Stimulated activated CD8-positive, alpha-beta memory T cell treated with anti-CD3 and anti-CD28 coated beads, Interleukin-4, amount 100 ng/mL, for 1 hour (primary cell): ENCODE measurements at places on chromosomes 1 and 21.

DNA sequence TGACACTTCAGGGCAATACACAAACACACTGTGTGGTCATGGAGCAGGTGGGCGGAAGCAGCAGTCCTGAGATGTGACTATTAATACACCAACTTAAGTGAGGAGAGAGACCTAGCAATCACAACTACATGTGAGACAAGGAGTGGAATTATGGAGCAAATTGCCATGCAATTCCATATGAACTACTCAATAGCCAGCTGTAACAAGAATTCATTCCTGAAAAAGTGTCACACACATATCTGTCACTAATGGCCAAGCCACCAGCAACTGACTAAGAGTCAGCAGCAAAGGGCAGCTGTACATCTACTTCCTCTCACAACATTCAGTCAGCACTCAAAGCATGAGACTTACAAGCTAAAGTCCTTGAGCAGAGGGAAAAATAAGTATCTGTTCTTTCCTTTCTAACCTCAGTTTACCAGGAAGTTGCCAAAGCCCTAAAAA, 46.2 kb downstream of the GPR3 start:
- DNase-seq, result no peak

DNA sequence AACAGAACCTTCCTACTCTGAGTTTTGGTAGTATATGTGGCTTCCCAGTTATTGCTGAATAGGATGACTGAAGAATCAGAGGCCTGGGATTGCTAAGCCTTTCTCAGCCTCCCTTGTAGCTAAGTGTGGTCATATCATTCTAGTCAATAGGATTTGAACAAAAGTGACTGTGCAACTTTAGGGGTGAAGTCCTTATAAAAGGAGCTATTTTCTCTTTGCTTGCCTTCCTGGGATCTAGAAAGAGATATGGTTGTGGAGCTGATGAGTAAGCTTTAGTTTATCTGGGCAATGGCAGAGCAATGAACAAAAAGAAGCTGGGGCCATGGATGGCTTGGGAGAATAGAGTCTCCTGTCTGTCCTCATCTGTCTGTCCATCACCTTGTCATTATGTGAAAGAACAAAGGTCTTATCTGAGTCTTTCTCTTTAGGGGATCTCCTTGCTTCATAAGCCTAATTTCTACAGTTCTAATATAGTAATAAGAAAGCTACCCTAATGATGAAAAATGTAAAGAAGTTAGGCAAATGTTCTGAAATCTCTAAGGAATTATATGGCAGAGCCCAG, 91.5 kb downstream of the TENT5C start:
- DNase-seq, result no peak

GRCh38 chr1:247316590-247317197, 15.0 kb downstream of the ZNF496 start:
- DNase-seq, result no peak

GRCh38 chr21:33968080-33968994, 52.7 kb upstream of the ATP5PO start:
- DNase-seq, result no peak

DNA sequence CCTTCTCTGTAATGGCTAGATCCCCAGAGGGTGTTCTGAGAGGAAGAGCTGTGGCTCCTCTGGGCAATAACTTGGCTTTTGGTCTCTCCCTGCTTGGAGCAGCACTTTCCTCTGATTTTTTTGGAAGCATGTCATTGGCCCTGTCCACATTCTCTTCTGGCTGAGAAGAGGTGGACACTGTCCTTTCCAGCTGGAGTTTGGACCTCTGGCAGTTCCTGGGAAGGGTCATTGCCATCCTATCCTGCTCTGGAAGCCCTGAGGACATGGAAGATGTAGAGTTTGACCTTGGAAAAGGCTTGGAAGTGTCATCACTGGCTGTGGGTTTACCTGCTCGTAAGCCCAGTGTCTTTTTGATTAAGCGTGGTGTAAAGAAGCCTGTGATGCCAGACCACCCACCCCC, 26.8 kb downstream of the TOR3A start:
- DNase-seq, result no peak

- DNase-seq, result no peak
Observed at GRCh38 chr1:19762175-19762779, 37.4 kb downstream of the TMCO4 start.

- DNase-seq, result no peak
Observed at GRCh38 chr1:3987669-3988235, 87.7 kb upstream of the C1orf174 start.

DNA sequence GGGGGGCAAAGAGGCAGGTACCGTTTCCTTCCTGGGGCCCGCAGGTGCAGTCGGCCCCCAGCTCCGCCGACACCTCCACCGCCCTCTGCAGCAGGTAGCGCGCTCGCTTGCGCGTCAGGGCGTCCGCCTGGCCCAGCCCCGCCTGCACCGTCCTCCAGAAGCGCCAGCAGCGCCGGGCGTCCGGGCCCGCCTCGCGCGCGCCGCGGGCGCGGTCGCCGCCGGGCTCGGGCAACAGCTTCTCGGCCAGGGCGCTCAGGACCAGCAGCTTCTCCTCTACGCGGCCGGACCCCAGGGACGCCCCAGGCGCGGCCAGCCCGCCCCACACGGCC, 863 bp downstream of the TARBP1 start:
- peak; percentile 55 for DNase-seq

DNA sequence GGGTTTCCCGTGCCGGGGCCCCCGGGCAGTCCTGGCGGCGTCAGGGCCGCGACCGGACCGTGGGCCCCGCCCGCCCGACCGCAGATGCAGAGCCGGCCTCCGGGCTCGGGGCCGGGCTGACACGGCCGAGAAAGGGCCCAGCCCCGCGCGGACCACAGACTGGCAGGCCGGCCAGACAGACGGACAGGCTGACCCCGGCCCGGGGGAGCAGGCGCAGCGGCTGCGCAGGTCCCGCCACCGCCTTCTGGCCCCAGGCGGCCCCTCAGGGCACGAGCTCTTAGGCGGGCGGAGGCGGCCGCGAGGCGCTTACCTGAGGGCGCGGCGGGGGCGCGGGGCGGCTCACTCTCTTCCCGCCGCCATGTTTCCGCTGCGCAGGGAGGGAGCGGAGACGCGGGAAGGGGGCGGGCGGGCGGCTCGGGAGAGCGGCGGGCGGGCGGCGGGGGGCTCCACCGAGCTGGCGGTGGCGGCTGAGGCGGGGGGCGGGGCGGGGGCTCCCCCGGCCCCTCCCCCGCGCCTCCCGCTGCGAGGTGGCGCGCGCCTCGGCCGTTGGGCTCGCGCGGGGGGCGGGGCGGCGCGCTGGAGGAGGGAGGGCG, at the start of gene SCMH1:
SCMH1 (minus strand) TSS at position 558 of the 593 bp plus-strand sequence. CDS start 56,173 bp downstream, outside the sequence.
- DNase-seq, result no peak

DNA sequence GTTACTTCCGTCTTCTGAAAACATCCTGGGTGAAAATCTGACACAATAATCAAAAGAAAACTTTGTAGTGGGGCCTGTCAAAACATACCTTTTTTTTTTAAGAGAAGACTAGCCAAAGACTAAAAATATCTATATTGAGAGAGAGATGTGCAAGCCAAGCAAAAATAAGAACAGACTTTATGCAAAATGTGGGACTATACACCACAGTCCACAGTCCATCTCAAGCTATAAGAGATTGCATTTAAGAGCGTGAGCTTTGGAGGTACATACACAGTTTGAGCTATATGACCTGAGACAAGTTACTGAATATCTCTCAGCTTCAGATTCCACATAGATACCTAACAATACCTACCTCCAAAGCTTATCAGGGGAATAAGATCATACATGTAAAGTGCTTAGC, 64.9 kb upstream of the DYNLT5 start:
- DNase-seq, result no peak

DNA sequence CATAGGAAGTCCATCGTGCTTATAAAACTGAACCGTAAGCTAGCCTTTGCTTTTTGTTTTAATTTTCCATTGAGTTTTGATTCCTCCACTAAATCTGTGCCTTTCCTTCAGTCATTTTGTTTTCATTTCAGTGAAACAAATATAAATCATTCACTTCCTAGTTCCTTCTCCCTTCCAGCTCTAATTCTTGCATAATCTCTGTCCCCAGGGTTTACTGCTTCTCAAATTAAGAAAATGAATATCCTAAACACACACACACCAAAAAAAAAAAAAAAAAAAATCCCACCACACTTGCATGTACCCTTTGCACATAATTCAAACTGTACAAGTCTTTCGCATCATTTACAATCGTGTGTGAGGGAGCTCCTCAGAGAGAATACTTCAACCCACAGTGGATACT, 6.8 kb downstream of the KCNH1 start:
- DNase-seq, result no peak

GRCh38 chr1:11802973-11803885, 2.5 kb downstream of the MTHFR start:
- peak; percentile 47 for DNase-seq

- DNase-seq, result no peak
Observed at GRCh38 chr1:156492591-156493080, 7.9 kb downstream of the MEF2D start.

DNA sequence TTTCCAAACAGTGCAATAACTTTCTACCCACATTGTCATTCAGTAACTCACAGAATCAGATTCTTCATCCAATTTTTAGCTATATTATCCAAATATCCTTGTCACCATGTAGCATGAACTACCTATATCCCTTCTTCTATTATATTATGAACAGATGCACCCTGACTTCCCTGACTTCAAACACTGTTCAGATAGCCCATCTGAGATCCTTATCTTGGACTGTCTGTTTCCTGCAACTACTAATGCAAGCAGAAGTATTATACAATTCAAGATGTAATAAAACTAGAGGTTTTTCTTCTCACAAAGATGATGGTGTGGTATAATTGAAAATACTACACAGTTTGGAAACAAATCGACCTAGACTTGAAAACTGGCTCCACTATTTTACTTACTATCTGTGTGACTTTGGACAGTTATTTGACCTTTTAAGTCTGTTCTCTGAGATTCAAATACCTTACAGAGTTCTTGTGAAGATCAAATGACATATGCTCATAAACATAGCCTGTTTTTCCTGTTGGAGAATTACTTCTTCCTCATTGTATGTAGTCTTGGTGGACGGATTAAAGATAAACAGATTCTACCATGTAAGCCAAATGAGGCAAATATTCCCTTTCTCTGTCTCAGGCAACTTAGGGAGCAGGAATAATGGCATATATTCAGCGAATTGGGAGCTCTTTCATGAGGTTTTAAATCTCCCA, 407.9 kb upstream of the ZRANB2 start:
- DNase-seq, result no peak

GRCh38 chr1:33517596-33518250, 45.3 kb downstream of the ZSCAN20 start:
- DNase-seq, result no peak

- no peak for DNase-seq
Observed at GRCh38 chr1:41615981-41616380, 131.5 kb upstream of the EDN2 start.

DNA sequence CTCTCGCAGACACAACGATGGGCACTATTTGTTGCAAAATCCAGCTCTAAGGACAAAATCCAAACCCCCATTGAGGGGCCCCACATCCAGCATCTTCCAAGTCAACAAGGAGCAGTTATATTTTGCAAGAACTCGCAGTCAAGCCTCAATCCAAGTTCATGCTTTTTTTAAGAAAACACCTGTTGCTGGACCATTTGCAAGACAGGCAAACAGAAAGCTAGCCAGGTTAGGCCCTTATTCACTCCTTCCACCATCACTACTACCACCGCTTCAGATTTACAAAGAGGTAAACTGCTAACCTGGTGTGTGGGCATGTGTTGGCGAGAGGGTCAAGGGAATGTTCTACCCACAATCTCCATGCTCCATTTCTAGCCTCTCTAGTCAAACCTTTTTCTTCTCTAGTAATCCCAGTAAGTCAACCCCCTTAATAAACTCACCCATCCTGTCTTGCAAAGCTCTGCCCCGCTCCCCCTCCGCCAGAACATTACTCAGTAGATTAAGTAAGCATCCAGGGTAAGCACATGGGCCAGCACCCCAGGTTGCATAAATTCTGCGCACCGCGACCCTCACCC, 703 bp downstream of the ERI3 start:
- DNase-seq, result no peak

DNA sequence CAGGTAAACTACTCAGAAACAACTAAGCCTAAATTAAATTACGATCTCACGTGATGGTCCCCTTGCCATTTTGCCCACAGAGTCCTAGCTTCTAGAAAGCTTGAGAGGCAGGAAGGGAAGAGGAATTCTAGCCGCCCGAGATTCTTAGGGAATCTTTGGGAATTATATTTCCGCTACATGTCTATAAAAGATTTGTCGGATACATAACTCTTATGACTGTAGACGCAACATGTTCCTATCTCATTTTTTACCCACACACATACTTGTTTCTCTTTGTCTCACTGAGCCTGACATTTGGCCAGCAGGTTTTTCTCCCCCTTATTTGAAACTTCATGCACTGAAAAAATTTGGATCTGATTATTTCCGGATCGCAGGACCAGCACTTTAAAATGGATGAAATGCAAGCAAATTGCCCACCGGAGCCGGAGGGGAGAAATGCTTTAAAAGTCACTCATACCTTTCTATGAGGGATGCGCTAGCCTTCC, 5.5 kb downstream of the GLIS1 start:
- no peak for DNase-seq
